G401 (cell line): ENCODE measurements at places on chromosomes 11 and 22. TPM values are rescaled to one million over a fixed set of nuclear protein-coding genes. Genes with fewer than 3 reads are reported as not detected.

- DNase-seq: no peak
Measured at GRCh38 chr11:119536801-119537200, 113.8 kb upstream of the THY1 start.

- no peak for DNase-seq
Measured at GRCh38 chr11:73218106-73218829, at the start of gene P2RY2. Gene P2RY2, plus strand, starts transcription at chr11:73218281. Its CDS starts 15,879 bp downstream, at chr11:73234160.

GRCh38 chr22:22369964-22370270, 125.3 kb downstream of the VPREB1 start:
- DNase-seq: no peak

HTR3B gene
- total RNA-seq: not detected in 2 replicates

GRCh38 chr11:86119077-86119476, 50.2 kb upstream of the PICALM start:
- DNase-seq: no peak

GRCh38 chr22:22856364-22856763, 31.3 kb upstream of the IGLL5 start:
- DNase-seq: no peak

GRCh38 chr11:117823294-117823945, 1.1 kb downstream of the FXYD2 start:
- no peak for DNase-seq

DNA sequence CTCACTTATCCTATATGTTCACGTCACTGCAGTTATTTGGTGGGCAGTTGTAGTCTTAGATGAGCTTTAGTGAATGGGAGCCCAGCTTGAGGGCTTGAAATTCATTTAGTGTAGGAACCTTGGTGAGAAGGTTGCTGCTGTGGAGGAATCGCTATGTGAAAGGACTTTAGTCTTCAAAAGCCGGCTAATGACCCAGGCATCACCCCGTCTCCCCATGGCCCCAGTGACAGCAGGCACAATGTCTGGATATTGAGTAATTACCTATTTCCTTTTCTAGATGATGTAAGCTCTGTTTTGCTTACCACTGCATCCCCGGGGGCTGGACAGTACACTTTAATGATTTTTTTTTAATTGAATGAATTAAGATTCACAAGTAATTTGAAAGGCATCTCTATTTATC, 283.2 kb downstream of the ST3GAL4 start:
- no peak for DNase-seq

- no peak for DNase-seq
Measured at GRCh38 chr22:44403602-44404329, 91.0 kb upstream of the SHISAL1 start.

DNA sequence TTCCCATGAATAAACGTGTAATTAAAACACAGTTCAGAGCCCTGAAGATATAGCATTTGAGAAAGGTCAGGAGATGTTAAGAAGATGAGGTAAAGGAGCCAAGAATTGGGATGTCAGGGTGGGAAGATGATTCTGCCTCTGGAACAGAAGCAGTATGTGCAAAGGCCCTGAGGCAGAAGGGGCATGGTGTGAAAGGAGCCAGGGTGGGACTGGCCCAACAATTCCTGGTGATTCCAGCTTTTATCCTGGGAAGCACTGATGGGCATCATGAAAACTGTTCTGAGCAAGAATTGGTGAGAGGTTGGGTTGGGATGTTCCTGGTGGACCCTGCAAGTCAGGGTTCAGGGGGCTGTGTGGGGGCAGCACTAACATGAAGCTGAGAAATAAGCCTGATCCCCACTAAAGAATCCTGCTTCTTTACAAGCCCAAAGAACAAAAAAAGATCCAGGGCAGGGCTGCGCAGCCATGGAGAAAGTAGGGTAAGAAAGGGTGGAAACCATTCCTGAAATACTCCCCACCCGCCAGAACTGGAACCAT, 2.5 kb upstream of the FXYD6 start:
- DNase-seq: no peak

DNA sequence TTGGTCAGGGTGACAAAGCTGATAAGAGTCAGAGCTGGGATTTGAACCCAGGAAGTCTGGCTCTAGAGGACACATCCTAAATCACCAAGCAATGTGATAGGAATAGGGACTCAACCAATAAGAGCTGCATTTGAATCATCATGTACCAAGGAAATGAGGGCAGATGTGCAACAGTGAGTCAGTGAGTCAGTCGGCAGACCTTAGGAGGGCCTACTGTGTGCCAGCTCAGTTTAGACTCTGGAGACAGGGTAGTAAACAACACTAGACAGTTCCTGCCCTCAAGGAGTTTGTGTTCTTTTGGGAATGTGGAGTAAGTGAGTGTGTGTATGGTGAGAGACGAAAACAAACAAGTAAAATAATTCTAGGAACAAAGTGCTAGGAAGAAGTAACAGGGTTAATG, 11.2 kb downstream of the IL10RA start:
- no peak for DNase-seq

DNA sequence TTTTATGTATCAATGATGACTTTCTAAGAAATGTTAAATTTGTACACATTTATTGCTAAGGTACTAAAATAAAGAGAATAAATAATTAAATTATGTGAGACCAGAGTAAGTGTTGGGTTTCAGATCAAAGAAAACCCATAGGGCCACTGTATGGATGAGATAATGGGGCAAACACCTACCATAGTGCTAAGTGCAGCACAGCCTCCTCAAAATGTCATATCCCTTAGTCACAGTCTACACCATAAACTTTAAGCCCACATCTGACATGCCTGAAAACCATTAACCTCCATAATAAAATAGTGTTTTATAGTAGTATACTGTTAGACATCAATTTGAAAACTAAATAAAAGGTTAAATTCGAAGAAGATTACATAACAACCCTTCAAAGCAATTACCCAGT, 37.5 kb downstream of the SESN3 start:
- DNase-seq: no peak

EMID1 gene
- total RNA-seq: 7.9 and 20.7 TPM in 2 replicates

- peak; percentile 58 for DNase-seq
Measured at GRCh38 chr11:12182676-12183541, 72.5 kb downstream of the MICAL2 start.

DNA sequence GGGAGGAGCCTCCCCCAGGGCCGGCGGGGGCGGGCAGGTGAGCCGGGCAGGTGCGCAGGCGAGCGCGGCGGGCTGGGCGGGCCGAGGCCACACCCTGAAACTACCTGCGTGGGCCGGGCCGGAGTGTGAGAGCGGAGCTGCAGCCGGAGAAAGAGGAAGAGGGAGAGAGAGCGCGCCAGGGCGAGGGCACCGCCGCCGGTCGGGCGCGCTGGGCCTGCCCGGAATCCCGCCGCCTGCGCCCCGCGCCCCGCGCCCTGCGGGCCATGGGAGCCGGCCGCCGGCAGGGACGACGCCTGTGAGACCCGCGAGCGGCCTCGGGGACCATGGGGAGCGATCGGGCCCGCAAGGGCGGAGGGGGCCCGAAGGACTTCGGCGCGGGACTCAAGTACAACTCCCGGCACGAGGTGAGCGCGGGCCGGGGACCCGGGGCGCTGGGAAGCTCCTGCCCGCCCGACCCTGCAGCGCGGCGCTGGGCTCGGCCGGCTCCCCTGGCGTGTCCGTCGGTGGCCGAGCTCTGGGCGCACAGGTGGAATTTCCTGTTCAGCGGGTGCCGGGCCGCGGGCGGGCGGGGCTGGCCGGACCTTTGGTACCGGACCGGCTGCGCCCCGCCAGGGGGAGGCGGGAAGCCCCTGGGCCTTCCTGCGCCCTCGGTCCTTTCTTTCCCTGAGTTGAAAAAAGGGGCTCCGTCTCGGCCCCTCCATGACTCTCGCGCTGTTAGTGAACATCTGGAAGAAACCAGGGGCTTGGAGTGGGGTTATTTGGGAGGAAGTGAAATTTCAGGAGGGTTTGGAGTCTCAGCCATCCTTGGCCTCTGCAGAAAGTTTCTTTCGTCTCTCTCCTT, at the start of gene ST14:
TSS of gene ST14 (plus strand) at position 126 of the 841 bp plus-strand sequence. CDS start at position 324, 198 bp downstream.
- DNase-seq: no peak

GRCh38 chr22:43473031-43473430, 61.2 kb downstream of the MPPED1 start:
- no peak for DNase-seq

DNA sequence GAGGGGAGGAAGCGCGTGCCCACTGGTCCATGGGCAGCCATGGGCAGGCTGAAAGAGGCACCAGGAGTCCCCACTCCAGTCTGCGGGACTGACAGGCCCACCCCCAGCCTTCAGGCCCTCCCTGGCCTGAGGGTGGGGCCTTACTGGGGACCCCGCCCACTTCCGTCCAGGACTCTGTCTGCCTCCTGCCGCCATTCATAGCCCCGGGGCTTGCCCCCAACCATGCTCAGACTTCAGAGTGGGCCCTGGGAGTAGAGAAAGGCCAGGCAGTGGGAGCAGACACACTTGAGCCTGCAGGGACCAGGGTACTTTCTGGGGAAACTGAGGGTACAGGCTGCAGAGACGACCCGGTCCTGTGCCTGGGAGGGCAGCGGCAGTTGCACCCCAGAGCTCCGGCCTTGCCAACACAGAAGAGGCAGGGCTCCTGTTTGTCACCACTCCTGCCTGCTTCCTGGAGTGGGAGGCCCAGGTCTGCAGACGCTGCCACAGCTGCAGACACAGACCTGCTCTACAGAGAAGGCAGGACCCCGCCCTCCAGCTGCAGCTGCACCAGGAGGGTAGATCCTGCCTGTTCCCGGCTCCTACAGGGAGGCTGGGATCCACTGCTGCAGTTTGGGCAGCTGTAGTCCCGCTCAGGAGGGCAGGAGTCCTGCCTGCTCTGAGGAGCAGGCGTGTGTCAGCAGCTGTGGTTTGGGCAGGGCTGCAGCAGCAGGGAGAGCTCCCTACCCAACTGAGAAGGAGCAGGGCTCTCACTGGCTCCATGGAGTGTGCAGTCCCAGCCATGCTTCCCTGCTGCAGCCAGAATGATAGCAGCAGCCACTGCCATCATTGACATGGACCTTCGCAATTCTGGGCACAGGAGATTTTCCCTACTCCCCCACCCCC, 387.9 kb upstream of the ANO3 start:
- DNase-seq: no peak

- DNase-seq: peak; percentile 68
Measured at GRCh38 chr11:35617687-35618496, at the start of gene FJX1. Gene FJX1, plus strand, starts transcription at chr11:35618460. Its CDS starts 177 bp downstream, at chr11:35618637.

DNA sequence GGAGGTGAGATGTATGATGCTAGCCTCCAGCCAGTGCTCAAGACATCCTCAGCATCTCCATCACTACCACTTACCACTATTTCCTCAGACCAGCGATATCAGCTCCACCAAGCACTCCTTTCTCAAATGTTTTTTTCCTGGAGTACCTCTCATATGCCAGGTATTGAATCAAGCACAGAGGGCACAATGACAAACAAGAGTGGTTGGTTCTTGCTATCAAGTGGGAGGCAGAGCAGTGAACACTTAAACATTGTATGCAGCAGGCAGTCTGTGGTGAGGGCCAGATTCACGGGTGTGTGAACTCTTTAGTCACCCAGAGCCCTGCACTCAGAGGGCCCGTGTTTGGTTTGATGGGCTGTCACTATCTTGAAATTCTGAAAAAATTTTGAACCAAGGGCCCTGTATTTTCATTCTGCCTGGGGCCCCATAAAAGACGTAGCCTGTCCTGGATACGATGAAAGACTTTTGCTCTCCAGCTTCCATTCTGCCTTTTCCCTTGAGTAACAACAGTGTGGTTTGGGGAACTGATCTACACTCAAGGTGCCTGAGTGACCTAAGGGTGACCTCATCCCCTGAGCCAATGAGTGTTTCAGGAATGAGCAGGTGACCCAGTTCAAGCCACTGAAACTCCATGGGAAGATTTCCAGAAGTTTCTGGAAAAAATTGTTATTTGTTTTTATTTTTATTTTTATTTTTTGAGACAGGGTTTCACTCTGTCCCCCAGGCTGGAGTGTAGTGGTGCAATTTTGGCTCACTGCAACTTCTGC, 348.4 kb upstream of the NARS2 start:
- DNase-seq: no peak

ACRV1 gene
- not detected in 2 replicates for total RNA-seq

DNA sequence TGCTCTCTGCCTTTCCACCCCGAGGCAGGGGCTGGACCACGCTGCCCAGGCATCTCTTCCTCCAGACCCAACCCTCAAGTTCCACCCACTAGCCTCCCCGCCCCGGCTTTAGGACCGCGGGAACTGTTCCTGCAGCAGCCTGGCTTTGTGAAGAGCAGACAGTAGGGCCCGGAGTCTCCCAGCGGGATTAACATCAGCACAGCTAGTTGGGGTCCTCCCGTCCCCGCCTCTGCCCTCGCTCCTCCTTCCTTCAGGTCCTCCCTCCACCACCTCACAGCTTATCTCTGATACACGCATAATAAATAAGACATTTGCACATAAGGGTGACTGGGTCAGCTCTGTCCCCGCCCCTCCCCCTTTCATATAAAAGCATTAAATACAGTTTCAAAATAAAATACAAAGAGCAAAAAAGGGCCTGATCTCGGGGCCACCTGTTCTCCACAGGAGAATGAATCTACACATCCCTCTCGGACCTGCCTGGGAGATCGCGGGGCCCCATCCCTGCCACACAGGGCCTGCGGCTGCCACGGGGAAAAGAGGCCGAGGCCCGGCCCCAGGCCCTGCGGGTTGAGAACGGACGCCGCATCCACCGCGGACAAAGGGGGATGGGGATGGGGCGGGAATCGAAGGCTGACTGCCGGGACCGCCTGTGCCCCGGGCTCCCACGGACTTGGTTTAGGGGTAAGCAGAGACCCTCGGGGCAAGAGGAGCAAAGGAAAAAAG, 6.5 kb downstream of the ZFTA start:
- DNase-seq: no peak

RAB36 gene
- 1.5 and 3.3 TPM in 2 replicates for total RNA-seq

GRCh38 chr22:44581096-44581435, 83.0 kb upstream of the RTL6 start:
- DNase-seq: no peak

- DNase-seq: no peak
Measured at GRCh38 chr11:60498853-60499252, 6.3 kb downstream of the MS4A12 start.

- no peak for DNase-seq
Measured at GRCh38 chr22:45529971-45530575, 27.4 kb downstream of the FBLN1 start.

VPS37C gene
- total RNA-seq: 15.5 and 16.6 TPM in 2 replicates

GRCh38 chr11:119362741-119363080, 16.2 kb upstream of the MFRP start:
- peak; percentile 88 for DNase-seq

- no peak for DNase-seq
Measured at GRCh38 chr22:27416511-27417420, 384.8 kb downstream of the MN1 start.

- no peak for DNase-seq
Measured at GRCh38 chr11:34634694-34635062, 13.8 kb downstream of the EHF start.

- no peak for DNase-seq
Measured at GRCh38 chr22:40417881-40418280, 47.5 kb downstream of the SGSM3 start.

CSF2RB gene
- not detected in 2 replicates for total RNA-seq

GRCh38 chr11:6864438-6864837, 1.6 kb downstream of the OR10A2 start:
- DNase-seq: no peak

ACCS gene
- total RNA-seq: not detected in 2 replicates

DNA sequence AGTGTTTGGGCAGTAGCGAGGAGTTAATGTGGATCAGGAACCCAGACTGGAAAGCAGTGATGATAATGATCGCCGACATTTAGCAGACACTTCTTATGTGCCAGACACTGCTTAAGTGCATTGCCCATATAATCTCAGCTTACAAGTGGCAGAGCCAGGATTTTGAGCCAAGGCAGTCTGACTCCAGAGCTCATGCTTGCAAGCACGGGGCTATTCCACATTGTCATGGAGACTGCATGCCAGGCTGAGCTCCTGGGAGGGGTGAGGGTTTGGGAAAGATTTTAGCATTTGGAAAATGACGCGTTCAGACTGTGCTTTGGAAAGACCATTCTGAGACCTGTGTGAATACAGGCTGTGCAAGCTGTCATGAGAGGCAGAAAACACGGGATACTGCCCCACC, 302.7 kb downstream of the DDX10 start:
- peak; percentile 84 for DNase-seq

PRSS23 gene
- total RNA-seq: 55.1 and 68.2 TPM in 2 replicates

B4GALNT4 gene
- total RNA-seq: 27.4 and 32.1 TPM in 2 replicates

OR4D5 gene
- total RNA-seq: not detected in 2 replicates
